ENCODE measurements at places on chromosomes 6 and 20.

DNA sequence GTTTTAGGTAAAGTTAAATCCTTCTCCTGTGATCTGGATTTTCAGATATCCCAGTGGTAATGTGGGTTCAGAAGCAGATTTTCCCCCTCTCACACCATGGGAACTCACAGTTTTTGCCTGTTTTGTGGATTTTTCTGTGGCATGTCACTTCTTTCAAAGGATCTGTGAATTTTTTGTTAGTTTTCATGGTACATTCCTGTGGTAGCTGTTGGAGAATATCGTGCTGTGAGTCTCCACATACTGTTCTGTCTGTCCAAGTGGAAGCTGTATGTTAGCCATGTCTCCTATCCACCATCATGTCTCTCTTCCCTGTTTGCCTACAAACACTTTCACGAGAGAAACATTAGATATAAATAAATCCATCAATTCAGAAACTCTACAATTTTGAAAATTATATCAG is 378.7 kb upstream of the ADGRB3 start:
- DNase-seq: no peak

DNA sequence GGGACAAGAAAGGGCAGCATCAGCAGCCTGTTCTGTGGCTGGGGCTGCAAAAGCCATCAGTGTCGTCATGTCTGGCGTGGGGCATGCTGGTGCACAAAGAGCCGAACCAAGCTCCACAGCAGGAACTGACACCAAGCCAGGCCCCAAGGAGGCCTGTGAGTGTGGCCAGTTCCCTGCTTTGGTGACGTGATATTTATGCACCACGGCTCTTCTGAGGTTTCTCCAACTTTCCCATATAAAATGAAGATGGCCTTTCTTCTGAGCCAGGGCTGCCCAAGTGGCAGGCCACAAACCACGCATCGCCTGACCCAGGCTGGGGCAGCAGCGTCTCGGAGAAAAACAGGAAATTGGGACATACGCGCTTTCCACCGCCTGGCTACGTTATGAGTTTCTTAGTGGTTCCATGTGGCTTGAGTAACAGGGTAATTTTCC is 109.9 kb downstream of the RIN2 start:
- no peak for DNase-seq

DNA sequence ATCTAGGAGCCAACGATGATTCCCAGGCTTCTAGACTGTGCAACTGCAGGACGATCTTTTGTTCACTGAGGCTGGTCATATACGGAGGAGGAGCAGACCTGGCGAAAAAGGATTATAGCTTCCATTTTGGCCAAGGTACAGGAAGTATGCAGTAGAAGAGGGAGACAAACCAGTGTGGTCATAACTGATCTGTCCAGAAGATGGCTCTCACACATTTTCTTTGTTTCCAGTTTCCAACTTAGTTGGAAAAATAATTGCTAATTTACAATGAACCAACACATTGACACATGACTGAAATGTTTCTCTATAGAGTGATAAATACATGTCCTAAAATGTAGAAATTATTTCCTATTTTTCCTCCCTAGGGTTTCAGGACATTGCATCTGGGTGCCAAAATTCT is 364.1 kb upstream of the BTBD3 start:
- DNase-seq: peak; percentile 13

DNA sequence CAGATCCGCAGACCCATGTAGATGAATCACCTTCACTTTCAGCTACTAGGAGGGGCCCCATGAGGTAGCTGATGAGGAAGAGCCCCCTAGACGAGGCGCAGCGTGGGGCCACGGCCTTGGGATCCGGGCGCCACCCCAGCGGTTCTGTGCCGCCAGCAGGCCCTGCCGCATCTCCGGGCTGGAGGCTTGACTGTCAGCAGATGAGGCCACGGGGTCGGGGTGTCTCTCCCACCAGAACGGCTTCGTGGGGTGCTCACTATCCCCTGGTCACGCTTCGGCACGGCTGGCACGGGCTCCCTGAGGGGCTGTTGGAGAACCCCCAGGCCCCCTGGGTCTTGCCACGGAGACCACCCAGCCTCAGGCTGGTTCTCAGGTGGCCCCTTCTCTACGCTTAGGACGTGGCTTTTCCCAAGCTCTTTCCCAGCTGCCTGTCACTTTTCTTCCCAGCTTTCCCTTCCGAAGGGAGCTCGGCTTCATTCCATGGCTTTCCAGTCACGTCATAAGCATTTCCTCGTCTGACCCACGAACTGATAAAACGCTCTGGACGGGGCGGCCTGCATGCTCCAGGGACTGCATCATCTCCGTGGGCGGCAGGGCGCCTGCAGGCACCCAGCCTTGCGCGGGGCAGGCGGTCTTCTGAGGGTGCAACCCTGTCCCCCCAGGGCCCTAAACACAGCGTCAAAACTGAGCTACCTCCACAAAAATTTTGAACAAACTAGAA is 85.9 kb downstream of the THBS2 start:
- peak; percentile 43 for DNase-seq

- DNase-seq: no peak
These were observed 44.9 kb upstream of the TLDC2 start for GRCh38 chr20:36830791-36831691.

GRCh38 chr20:7113577-7114466 is 346.3 kb downstream of the BMP2 start:
- peak; percentile 33 for DNase-seq

DNA sequence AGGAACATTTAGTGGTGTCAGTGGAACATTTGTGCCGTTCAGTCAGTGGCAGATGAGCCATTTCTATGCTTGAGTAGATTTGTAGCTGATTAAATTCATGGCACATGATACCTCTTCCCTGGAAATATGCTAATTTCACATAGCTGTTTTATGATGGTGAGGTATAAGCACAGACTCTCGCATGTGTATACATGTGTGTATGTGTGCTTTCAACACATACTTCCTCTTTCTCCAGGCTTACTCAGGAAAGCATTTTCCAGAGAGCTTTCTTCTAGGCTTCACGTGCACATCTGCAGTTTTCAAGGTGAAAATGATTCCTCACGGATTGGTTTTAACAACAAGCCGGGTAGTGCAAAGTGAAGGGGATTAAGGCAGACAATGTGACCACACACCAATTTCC is 396.5 kb downstream of the HDGFL1 start:
- DNase-seq: no peak

DNA sequence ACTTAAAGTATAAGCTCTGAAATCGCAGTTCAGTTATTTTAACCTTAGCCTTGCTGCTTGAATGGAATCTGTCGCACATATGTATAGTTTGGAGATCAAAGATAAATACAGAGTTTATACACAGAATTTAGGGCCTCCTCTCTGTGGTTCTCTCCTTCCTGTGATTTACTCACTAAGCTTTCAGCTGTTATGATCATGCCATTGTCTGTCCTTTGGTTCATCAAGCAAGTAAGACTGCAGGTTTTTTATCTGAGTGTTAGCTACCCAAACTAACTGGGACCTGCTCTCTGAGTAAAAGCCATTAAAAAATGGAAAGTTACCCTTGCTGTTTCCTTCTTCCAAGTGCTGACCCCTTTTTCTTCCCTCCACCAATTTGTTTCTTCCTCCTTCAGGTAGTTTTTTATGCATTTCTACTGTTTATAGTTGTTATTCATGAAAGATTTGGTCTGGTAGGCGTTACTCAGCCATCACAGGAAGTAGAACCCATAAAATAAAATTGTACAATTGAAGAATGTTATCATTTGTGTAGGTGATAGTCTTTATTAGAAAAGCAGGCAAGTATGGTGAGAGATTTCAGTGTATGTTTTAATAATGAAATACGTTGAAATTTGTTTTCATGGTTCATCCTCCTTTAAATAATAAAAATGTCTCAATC is 33.7 kb upstream of the SUMO4 start:
- DNase-seq: no peak

DNA sequence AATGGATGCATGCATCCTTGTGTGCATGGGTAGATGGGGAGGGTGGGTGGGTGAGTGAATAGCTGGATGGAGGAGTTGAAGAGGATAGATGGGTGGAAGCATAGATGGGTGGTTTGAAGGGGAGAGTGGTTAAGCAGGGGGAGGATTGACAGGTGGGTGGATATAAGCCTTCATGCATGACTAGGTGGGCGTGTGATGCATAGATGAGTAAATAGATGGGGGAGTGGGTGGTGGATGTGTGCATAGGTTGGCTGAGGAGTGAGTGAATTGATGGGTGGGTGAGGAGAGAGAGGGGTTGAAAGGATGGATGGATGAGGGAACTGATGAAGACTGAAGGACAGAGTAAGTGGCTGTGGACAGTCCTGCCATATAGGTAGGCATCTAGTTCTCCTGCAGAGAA is 4.5 kb downstream of the COL11A2 start:
- no peak for DNase-seq

DNA sequence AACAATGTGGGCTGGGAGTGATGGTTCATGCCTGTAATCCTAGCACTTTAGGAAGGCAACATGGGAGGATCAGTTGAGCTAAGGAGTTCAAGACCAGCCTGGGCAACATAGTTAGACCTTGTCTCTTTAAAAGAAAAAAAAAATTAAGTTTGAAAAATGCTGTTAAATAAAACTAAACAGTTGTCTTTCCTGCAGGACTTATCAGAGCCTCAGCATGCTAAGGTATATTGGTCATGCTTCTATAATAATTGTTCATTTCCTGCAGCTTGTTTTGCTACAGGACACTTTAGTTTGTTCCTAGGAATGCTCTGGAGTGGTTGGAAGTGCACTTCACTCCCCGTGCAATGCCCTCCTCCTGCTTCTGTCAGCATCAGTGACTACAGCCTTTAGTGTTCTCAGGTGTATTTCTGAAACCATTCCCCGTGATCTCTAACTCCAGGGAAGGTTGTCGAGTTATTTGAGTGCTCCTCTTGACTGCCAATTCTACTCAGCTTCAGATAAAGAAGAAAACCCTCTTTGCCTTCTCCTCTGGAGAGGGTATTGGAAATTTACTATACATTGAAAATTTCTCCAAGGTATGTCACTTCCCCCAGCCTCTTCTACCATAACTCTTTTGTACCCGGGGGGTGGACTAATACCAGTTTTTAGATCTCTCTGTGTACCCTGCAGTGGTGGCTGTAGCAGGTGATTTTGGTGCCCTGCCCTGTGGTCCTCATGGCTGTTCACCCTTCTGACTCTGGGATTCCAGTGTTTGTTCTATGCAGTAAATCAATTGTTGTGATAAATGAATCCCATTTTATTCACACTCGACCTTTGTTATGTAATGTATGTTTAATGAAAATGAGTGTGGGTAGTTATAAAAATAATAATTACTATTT is 33.8 kb downstream of the NHLRC1 start:
- no peak for DNase-seq

- DNase-seq: peak; percentile 28
These were observed 509.9 kb upstream of the ID4 start for GRCh38 chr6:19327241-19327640.

- DNase-seq: no peak
These were observed 15.7 kb upstream of the AHCY start for GRCh38 chr20:34318609-34319443.

GRCh38 chr6:16762268-16762549 is 949 bp upstream of the ATXN1 start:
- peak; percentile 71 for DNase-seq

GRCh38 chr6:2937627-2938003 is 33.8 kb downstream of the SERPINB6 start:
- no peak for DNase-seq

GRCh38 chr6:106167096-106167814 is 81.1 kb downstream of the PRDM1 start:
- DNase-seq: no peak

GRCh38 chr6:118704915-118705314 is 53.5 kb upstream of the CEP85L start:
- peak; percentile 54 for DNase-seq

- peak; percentile 44 for DNase-seq
These were observed 64.0 kb upstream of the SGK1 start for GRCh38 chr6:134381959-134382358.

DNA sequence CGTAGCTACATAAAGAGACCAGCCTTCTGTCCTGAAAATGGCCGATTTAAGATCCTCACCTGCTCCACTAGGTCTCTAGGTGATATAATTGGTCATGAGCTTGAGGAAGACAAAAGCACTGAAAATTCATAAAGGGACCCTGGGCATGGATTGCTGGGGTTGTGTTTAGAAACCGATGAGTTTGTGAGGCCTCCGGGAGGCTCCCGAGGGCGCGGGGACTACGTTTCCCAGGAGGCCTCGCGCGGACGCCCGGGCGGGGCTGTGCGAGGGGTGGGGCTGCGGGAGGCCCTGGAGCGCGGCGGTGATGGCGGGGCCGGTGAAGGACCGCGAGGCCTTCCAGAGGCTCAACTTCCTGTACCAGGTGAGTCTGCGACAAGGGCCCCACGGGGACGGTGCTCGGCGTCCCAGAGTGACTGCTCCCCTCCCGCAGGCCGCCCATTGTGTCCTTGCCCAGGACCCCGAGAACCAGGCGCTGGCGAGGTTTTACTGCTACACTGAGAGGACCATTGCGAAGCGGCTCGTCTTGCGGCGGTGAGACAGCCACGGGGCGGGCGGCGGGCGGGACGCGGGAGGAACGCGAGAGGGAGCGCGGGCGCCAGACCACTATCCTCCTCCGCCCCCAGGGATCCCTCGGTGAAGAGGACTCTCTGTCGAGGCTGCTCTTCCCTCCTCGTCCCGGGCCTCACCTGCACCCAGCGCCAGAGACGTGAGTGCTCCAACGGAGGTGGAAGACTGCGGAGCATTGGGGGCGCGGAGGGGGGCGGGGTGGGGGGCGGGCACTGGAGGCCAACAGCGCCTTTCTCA is at the start of gene RPP21:
TSS of gene RPP21 (plus strand) at position 289 of the 804 bp plus-strand sequence. CDS start at position 305, 16 bp downstream.
- peak; percentile 90 for DNase-seq

DNA sequence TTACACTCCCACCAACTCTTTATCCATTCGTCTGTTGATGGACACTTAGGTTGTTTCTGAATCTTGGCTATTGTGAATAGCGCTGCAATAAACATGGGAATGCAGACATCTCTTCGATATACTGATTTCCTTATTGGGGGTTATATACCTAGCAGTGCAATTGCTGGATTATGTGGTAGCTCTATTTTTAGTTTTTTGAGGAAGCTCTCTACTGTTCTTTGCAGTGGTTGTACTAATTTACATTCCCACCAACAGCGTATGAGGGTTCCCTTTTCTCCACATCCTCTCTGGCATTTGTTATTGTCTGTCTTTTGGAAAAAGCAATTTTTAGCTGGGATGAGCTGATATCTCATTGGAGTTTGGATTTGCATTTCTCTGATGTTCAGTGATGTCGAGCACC is 4.6 kb upstream of the PFDN4 start:
- no peak for DNase-seq

- DNase-seq: no peak
These were observed 2.7 kb downstream of the KCNQ2 start for GRCh38 chr20:63469713-63470101.

GRCh38 chr6:134177753-134178160 is 125.3 kb upstream of the SLC2A12 start:
- DNase-seq: no peak

DNA sequence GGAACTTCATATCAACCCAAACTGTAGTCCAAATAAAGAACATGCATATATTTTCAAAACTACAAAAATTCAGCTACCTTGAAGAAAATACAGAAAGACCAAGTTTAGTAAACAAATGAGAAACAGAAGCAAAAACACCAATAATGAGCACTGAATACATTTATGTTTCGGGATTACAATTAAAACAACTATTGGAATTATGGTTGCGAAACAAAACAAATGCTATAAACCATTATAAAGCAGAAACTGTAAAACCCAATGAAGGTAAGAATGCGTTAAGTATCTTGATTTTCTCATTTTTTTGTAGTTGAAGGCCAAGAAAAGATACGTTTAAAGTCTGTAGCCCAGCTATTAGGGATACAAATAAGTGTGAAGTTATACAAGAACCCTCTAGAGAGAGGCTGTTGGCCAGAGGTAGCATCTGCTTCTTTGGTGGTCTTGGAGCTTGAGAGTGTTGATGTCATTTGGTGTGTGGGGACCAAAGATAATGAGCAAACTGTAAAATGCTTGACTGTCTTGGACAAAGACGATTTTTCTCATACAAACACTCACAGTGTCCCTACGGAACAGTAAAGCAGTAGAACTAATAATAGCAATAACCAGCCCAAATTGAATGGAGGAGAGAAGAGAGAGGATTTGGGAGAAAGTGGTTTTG is 111.5 kb downstream of the PRND start:
- DNase-seq: no peak

All from A673 (cell line).